Activated T-cell treated with anti-CD3 and anti-CD28 coated beads, Interleukin-2, amount 50 U/mL, for 72 hours (primary cell): ENCODE measurements at places on chromosomes 6 and 20. TPM values are rescaled to one million over a fixed set of nuclear protein-coding genes. Genes with fewer than 3 reads are reported as not detected.

The MEI4 gene
- not detected for total RNA-seq

The TMEM217 gene
- total RNA-seq, result 6.8 TPM

The ETV7 gene
- total RNA-seq, result 1.4 TPM

The GPR63 gene
- total RNA-seq, result 1.8 TPM

The CNR1 gene
- total RNA-seq, result 0.37 TPM

GRCh38 chr6:85715797-85716196 lies 73.1 kb upstream of the SYNCRIP start:
- DNase-seq, result no peak
- H3K27ac ChIP-seq, result no peak overlapping the region
- H3K36me3 ChIP-seq, result peaks cover 2% of the 10 kb centered on the region
- H3K4me1 ChIP-seq, result no peaks in the 10 kb centered on the region

GRCh38 chr20:36658300-36658699 lies 12.3 kb upstream of the SLA2 start:
- H3K4me1 ChIP-seq, result peaks cover 11% of the 10 kb centered on the region
- no peaks in the 10 kb centered on the region for H3K27me3 ChIP-seq
- H3K36me3 ChIP-seq, result no peaks in the 10 kb centered on the region
- peak overlapping the region; percentile 9 for H3K4me3 ChIP-seq

- H3K4me1 ChIP-seq, result peaks cover 8% of the 10 kb centered on the region
- no peak for DNase-seq
- H3K27ac ChIP-seq, result no peak overlapping the region
- H3K27me3 ChIP-seq, result no peaks in the 10 kb centered on the region
- H3K4me3 ChIP-seq, result no peak overlapping the region
These were observed 9.3 kb downstream of the SERAC1 start for GRCh38 chr6:158158748-158159147.

DNA sequence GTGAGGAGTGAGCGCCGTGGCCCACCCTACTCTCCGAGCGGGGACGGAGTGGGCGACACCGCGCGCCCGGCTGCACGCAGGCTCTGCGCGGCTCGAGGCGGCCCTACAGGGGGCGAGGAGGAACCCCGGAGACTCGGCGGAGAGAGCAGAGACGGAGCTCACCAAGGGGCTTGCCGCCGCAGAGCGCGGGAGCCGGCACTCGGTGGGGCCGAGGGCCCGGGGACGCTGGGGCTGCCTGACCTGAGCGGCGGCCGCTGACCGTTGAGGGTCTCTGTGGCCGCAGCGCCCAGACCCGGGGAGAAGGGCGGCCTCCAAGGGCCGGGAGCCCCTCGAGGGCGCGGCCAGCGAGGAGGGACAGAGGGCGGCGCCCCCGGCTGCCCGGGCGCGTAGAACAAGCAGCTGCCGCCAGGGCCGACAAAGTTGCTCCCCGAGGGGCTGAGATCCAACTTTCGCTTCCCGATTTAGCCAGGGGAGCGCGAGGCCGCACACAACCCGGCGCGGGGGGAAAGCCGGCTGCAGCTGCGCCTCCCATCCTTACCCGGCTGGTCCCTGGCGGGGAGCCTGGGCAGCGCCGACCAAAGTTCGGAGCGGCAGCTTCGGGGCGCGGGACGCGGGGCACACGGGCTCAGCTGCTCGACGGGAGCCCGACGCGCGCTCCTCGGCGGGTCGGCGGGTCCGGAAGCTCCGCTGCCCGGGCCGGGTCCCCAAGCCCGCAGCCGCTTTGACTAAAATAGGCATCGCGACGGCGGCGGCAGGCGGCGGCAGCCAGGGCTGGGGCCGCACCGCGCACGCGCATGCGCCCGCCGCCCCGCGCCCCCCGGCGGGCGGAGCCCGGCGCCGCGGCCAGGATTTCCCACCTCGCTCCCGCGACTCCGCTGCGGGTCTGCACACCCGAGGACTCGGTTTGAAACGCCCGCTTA lies 43.1 kb downstream of the POPDC3 start:
- H3K27me3 ChIP-seq, result peaks cover 69% of the 10 kb centered on the region
- DNase-seq, result peak; percentile 31
- H3K4me3 ChIP-seq, result peak overlapping the region; percentile 77
- peaks cover 5% of the 10 kb centered on the region for H3K4me1 ChIP-seq

DNA sequence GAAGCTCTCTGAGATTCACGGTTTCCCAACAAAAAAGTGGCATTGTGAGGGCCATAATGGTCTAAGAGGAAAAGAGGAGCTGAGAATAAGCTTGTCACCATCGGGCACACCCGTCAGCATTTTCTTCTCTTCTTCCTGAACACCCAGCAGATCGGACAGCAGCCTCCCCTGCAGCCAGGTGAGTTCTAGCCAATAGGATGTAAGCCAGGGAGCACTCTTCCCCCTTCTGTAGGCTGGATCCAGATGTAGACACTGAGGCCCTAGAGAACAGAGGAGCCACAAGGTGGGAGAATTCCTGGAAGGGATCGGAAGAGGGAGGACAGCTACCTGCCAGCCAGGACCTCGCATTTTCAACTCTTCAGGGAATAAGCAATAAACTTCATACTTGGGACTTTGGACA lies 228.0 kb downstream of the SYNDIG1 start:
- no peaks in the 10 kb centered on the region for H3K4me1 ChIP-seq
- no peaks in the 10 kb centered on the region for H3K27me3 ChIP-seq
- no peak for DNase-seq
- no peak overlapping the region for H3K4me3 ChIP-seq

DNA sequence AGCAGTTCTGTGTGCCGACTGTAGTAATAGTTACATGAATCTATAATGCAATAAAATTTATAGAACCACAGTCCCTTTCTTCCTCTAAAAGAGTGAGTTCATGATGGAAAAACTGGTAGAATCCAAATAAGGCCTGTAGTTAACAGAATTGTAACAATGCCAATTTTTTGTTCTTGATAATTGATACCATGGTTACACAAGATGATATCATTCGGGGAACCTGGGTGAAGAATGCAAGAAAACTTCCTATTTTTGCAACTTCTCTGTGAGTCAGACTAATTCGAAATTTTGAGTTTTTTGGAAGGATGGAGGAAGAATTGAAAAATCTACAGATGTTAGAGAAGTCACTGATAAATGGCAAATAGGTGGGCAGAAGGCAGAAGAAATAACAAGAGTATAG lies 381.8 kb downstream of the CDKAL1 start:
- no peak overlapping the region for H3K27ac ChIP-seq
- no peak overlapping the region for H3K4me3 ChIP-seq
- peaks cover 27% of the 10 kb centered on the region for H3K4me1 ChIP-seq

DNA sequence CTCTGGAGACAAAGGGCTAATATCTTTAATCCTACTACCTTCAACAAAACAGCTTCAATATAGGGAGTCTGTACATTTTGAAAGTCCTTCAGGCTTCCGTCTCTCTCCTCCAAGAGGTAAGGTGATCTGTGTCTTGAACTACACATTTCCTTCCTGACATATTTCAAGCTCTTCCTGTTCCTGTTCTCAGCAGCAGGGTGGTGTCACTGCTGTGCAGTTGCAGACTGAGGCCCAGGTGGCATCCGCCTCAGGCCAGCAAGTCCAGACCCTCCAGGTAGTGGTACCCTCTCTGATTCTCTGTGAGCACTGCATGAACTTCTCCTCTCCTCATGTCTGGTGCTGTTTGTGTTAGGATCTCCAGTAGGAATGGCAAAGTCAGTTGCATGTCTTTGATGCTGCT lies 7.8 kb downstream of the NFYA start:
- peaks cover 57% of the 10 kb centered on the region for H3K4me1 ChIP-seq
- H3K4me3 ChIP-seq, result peak overlapping the region; percentile 76
- H3K27me3 ChIP-seq, result no peaks in the 10 kb centered on the region
- H3K27ac ChIP-seq, result peak overlapping the region; percentile 94

DNA sequence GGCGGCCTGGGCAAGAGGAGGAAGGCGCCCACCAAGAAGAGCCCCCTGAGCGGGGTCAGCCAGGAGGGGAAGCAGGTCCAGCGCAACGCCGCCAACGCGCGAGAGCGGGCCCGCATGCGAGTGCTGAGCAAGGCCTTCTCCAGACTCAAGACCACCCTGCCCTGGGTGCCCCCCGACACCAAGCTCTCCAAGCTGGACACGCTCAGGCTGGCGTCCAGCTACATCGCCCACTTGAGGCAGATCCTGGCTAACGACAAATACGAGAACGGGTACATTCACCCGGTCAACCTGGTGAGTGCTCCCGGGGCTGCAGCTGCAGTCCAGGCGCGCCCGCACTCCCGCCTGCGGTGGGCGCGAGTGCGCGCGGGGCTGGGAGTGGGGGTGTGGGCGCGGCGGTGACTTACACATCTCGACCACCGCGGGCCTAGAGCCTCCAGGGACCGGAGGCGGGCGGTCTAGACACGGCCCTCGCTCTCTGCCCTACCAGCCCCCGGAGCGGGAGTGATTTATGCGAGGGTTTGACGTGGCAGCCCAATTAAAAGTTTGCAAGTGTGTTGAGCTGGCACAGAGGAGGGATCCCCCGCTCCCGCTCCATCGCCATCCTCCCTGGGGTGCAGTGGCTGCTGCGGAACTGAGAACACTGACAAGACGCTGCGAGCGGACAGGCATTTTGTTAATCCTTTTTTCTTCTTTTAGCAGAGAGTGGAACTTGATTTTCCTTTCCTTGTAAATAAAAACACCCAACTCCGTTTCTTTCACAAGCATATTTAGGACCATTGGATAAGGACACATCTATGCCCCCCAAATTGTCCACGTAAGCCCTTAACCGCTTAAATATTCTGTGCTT lies 867 bp downstream of the TCF21 start:
- H3K4me1 ChIP-seq, result peaks cover 33% of the 10 kb centered on the region
- peak overlapping the region; percentile 71 for H3K4me3 ChIP-seq
- peaks cover 2% of the 10 kb centered on the region for H3K36me3 ChIP-seq
- H3K27me3 ChIP-seq, result peaks cover 88% of the 10 kb centered on the region
- peak; percentile 13 for DNase-seq
- H3K27ac ChIP-seq, result no peak overlapping the region

DNA sequence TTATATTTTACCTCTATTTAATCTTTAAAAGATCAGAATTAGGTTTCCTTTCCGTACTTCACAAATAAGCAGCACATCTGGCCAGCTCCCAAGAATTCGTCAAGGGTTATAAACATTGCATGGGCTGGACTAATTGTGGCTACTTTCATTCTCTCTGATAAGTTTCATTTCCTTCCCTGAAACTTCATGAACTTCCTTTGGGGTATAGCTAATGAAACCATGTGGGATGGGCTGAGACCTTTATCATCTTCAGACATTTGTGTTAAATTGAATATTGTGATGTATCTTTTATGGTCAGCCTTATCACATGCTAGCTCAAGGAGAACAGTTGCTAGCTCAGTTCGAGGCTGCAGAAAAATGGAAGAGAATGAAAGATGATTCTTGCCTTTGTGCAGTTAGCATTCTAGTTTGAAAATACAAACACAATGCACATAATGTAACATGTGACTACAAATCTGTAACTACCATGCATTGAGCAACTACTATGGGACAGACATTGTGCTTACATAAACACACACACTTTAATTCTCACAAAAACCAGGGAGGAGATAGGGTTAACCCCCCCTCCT lies 1.7 kb upstream of the GMPR start:
- peak overlapping the region; percentile 79 for H3K4me3 ChIP-seq
- no peak overlapping the region for H3K27ac ChIP-seq
- H3K27me3 ChIP-seq, result peaks cover 55% of the 10 kb centered on the region

DNA sequence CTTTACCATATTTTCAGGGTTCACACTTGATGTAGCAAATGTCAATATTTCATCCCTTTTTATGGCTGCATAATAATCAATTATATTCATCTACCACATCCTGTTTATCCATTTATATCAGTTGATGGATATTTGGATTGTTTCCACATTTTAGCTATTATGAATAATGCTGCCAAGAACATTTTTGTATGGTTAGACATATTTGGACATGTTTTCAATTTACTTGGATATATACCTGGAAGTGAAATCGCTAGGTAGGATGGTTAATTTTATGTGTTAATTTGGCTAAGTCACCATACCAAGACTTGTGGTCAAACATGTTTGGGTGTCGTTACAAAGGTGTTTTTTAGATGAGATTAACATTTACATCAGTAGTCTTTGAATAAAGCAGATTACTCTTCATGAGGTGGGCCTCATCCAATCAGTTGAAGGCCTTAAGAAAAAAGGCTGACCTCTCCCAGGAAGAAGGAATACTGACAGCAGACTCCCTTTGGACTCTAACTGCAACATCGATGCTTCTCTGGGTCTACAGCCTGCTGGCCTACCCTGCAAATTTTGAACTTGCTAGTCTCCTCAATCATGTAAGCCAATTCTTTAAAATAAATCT lies 196.5 kb downstream of the BACH2 start:
- peaks cover 92% of the 10 kb centered on the region for H3K4me1 ChIP-seq
- H3K27me3 ChIP-seq, result no peaks in the 10 kb centered on the region
- H3K4me3 ChIP-seq, result no peak overlapping the region

- no peak overlapping the region for H3K27ac ChIP-seq
- no peak overlapping the region for H3K4me3 ChIP-seq
- no peak for DNase-seq
- H3K27me3 ChIP-seq, result no peaks in the 10 kb centered on the region
These were observed 10.4 kb downstream of the COX7A2 start for GRCh38 chr6:75233092-75233615.

DNA sequence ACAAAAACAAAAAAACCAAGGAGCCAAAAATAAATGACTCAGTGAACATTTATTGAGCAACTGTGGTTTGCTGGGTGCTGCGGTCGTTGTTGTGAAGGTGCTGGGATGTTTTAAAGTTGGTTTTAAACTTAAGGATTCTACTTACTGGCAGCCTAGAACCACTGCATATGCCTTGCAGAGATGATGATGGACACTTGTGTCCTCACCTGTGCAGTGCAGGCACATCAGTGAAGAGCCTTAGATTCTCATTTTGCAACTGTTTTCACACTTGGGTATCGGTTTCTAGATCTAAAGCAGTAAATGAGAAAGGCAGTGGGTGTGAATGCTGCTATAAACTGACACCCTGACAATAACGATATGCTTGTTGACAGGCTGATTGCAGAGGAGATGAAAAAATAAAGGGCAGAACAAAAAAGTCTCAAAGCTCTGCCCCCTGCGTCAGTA lies 68.8 kb downstream of the UTRN start:
- H3K4me1 ChIP-seq, result peaks cover 82% of the 10 kb centered on the region
- no peaks in the 10 kb centered on the region for H3K27me3 ChIP-seq
- no peak for DNase-seq

DNA sequence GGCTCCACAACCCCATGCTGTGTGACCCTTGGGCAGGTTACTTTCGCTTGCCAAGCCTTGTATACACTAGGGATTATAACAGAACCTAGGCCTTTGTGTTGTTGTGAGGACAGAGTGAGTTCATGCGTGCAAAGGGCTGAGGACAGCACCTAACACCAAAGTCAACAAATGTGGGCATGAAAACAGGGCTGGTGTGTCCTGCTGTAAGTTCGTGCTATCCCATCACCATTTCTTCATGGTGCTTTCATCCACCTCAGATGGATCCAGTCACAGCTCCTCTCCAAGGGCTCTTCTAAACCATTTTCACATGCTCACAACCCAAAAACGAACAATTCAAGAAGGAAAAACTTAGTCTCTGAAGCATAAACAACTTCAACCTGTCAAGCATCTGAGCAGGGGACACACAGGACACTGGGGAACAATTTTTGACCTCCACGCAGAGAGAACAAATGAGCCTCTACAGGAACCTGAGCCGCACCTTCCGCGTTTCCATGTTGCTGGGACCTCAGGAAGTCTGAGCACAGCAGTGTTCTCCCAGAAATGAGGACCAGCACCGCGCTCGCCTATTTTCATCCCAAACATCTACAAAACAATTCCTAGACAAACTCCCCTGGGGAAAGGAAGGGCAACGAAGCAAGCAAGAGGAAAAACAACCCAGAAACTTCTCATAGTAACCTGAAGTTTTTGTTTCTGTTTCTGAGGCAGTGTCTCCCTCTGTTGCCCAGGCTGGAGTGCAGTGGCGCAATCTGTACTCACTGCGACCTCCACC lies 3.1 kb downstream of the LRP11 start:
- peaks cover 12% of the 10 kb centered on the region for H3K4me1 ChIP-seq
- H3K4me3 ChIP-seq, result no peak overlapping the region
- H3K27me3 ChIP-seq, result peaks cover 33% of the 10 kb centered on the region
- DNase-seq, result no peak
- H3K27ac ChIP-seq, result no peak overlapping the region

GRCh38 chr6:113403966-113404595 lies 453.1 kb upstream of the MARCKS start:
- H3K27me3 ChIP-seq, result no peaks in the 10 kb centered on the region
- H3K36me3 ChIP-seq, result no peaks in the 10 kb centered on the region
- H3K27ac ChIP-seq, result no peak overlapping the region
- no peaks in the 10 kb centered on the region for H3K4me1 ChIP-seq
